Stimulated activated CD8-positive, alpha-beta memory T cell treated with anti-CD3 and anti-CD28 coated beads, Interleukin-7, amount 100 ng/mL, for 1 hour (primary cell): ENCODE measurements at places on chromosomes 5 and 9.

DNA sequence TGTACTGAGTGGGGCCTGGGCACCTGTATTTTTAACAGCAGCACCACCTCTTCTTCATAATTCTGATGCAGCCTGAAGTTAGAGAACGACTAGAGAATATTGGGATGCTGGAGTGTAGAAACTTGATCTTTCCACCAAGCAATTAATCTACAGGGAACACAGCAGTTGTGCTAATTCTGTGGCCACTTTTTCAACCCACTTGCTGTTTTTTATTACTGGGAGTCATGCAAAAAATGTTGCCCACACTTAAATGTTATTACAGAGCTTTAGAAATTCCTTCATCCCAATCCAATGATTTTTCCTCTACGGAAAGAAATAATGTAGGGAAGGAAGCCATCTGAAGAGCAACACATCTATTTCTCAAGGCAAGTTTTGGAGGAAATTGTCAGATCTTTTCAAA lies 190.9 kb upstream of the TUT7 start:
- no peak for DNase-seq

DNA sequence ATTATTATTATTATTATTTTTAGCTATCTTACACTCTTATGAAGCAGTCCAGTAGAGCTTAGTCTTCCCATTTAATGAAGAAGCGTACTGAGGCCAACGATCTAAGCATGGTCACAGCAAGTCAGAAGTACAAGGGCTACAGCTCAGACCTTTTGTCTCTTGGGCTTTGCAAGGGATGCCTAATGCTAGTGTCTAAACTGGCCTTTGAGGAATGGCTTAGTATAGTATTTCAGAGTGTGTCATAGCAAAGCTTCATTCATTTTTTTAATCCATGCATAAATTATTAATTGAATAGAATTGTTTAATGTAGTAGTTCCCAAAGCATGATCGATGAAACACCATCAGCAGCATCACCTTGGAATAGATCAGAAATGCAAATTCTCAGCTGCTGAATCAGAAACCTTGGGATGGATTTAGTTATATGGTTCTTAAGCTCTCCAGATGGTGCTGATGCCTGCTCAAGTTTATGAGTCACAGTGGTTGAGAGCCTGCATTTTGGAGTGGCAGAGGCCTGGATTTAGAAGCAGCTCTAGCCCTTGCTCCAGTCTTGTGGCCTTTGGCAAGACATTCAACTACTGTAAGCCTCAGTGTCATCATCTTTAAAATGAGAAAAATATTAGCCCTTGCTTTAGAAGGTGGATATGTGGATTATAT lies 6.1 kb downstream of the IL12B start:
- DNase-seq, result no peak

DNA sequence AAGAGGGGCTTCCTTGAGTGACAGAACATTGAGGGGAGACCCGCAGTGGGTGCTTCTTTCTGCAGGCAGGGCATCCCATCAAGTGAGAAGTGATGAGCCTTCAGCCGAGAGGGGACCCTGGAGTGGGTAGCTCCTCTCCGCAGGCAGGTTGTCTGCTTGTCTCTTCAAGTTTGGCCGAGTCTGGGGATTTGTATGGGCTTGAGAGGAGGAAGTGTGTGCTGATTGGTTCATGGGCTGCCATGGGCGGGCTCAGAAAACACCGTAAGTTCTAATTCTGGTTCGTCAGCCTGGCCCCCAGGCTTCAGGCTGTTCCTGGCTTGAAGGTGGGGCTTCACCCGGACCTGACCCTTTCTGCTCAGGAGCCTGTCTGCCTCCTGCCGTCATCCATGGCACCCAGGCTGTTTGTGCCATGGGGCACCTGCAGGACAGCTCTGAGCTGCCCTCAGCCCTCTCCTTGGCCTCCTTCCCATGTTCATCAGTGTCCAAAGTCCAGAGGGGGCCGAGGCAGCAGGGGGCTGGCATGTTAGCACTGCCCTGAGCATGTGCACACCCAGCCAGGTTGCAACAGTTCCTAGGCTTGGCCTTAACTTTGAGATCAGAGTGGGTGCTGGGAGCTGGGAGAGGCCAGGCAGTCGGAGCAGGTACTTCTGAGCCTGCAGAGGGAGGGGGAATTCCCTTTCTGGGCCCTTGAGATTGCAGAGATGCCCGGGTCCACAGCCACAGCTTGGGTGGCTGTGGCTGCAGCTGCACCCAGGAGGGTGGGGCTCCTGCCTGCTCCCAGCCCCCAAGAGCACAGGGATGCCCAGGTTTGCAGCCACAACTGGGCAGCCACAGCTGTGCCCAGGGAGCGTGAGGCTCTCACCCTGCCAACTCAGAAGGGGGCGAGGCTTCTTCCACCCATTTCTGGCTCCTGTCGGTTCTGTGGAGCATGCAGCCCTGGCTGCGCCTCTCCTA lies 13.5 kb upstream of the DHFR start:
- no peak for DNase-seq

GRCh38 chr9:127585161-127585819 lies 26.8 kb upstream of the STXBP1 start:
- DNase-seq, result no peak
